ENCODE measurements at places on chromosomes 11 and 22. TPM values are rescaled to one million over a fixed set of nuclear protein-coding genes. Genes with fewer than 3 reads are reported as not detected.

- no peaks in the 10 kb centered on the region for H3K4me1 ChIP-seq
- no peaks in the 10 kb centered on the region for H3K27me3 ChIP-seq
- no peaks in the 10 kb centered on the region for H3K36me3 ChIP-seq
- no peak overlapping the region for H3K4me3 ChIP-seq
- H3K27ac ChIP-seq = no peak overlapping the region
Observed at GRCh38 chr11:83568516-83568915, 282.3 kb upstream of the CCDC90B start.

The TUBA8 gene
- total RNA-seq = 2.1 TPM

DNA sequence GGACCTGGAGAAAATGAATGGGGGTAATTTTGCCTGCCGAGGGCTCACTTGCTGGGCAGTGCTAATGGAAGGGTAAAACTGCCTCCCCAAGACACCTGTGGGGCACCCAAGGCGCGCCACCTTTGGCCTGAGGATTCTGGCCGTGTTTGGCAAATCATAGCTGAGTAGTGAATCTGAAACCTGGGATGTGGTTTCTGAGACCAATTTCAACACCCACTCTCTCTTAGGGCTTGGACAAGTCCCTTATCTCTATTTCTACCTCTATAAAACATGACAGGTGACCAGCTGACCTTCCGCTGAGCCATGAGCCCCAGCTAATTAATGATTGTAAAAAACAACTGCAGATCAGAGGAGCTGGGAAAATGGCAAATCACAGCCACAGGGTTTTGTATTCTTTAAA lies 1.5 kb upstream of the PACSIN3 start:
- no peaks in the 10 kb centered on the region for H3K36me3 ChIP-seq
- H3K4me1 ChIP-seq = peaks cover 29% of the 10 kb centered on the region
- peak overlapping the region; percentile 98 for H3K27ac ChIP-seq
- H3K27me3 ChIP-seq = no peaks in the 10 kb centered on the region
- no peak for DNase-seq

- no peaks in the 10 kb centered on the region for H3K36me3 ChIP-seq
- no peaks in the 10 kb centered on the region for H3K27me3 ChIP-seq
- no peak for DNase-seq
- no peak overlapping the region for H3K27ac ChIP-seq
Observed at GRCh38 chr11:61611309-61611708, 30.4 kb upstream of the SYT7 start.

- no peak overlapping the region for H3K27ac ChIP-seq
- H3K4me1 ChIP-seq = no peaks in the 10 kb centered on the region
- DNase-seq = peak; percentile 50
- no peak overlapping the region for H3K4me3 ChIP-seq
- H3K36me3 ChIP-seq = no peaks in the 10 kb centered on the region
Observed at GRCh38 chr11:4626207-4627099, 10.8 kb upstream of the OR51D1 start.

DNA sequence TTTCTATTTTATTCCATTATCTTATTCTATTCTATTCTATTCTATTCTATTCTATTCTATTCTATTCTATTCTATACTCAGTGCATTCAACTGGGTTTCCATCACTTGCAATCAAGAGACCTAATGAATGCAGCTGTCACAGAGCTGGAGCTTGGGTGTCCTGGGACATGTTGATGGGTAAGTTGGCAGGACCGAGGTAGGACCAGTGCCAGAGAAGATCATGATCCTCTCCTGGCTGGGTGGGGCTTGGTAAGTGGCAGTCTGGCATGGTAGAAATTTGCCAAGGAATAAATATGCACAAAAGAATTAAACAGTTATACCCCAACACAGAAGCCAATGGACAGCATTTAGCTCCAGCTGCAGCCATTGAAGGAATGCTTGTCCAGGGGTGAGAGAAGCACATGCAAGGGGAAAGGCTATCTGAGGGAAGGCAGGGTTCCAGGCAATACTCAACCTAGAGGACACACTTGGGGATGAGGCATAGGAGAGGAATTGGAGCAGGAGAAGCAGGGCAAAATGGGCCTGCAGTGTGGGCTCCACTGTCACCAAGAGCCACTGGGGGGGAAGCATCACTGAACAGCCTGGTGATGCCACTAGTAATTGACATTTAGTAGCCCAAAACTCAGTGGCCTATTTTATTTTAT lies 97.0 kb upstream of the CD82 start:
- no peak overlapping the region for H3K27ac ChIP-seq
- no peaks in the 10 kb centered on the region for H3K4me1 ChIP-seq
- no peaks in the 10 kb centered on the region for H3K36me3 ChIP-seq
- no peak overlapping the region for H3K4me3 ChIP-seq
- no peak for DNase-seq
- no peaks in the 10 kb centered on the region for H3K27me3 ChIP-seq

GRCh38 chr11:39668640-39669039 lies 1790.8 kb downstream of the LRRC4C start:
- H3K4me1 ChIP-seq = no peaks in the 10 kb centered on the region
- H3K27me3 ChIP-seq = no peaks in the 10 kb centered on the region
- no peak for DNase-seq
- no peak overlapping the region for H3K27ac ChIP-seq
- H3K36me3 ChIP-seq = no peaks in the 10 kb centered on the region
- H3K4me3 ChIP-seq = no peak overlapping the region

The LRP4 gene
- total RNA-seq = 3.3 TPM

Data from lung (tissue), 17 donors.